Stimulated activated CD4-positive, alpha-beta T cell treated with anti-CD3 and anti-CD28 coated beads, Interleukin-2, amount 100 ng/mL, for 4 hours (primary cell): ENCODE measurements at places on chromosomes 6 and 20.

- no peak for DNase-seq
Measured at GRCh38 chr20:15379681-15380296, 1042.4 kb upstream of the FLRT3 start.

DNA sequence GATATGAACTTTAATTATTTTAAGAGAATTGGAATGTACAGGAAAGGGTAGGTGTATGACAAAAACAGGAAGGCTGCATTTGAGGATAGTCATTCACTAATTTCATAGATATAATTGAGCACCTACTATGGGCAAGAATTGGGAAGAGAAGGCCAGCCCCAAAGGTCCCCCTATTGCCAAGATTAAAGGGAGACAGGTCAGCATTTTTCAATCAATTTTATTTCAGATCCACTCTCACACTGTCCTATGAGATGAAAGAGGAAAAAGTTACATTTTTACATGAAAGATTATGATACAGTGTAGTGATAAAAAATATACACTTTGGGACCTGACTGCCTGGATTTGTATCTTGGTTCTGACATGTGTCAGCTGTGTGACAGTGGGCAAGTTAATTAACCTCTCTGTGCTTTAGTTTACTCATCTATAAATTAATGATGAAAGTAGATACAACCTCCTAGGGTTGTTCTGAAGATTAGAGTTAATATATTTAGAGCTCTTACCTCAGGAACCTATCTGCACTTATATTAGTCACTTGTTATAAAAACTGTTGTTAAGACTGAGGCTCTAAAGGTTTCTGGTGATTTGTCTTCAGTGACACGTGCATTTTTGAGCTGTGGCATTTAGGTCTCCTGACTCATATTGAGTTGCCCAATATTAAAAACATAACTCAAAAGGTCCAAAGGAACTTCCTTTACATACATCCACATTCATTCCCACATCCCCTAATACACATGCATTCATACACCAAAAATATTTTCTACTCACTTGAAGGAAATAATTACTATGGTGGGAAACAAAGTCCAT is 45.7 kb downstream of the SCGN start:
- DNase-seq, result no peak

- no peak for DNase-seq
Measured at GRCh38 chr6:88804701-88805100, 158.7 kb downstream of the RNGTT start.

GRCh38 chr6:23584134-23584763 is 541.8 kb upstream of the NRSN1 start:
- no peak for DNase-seq

DNA sequence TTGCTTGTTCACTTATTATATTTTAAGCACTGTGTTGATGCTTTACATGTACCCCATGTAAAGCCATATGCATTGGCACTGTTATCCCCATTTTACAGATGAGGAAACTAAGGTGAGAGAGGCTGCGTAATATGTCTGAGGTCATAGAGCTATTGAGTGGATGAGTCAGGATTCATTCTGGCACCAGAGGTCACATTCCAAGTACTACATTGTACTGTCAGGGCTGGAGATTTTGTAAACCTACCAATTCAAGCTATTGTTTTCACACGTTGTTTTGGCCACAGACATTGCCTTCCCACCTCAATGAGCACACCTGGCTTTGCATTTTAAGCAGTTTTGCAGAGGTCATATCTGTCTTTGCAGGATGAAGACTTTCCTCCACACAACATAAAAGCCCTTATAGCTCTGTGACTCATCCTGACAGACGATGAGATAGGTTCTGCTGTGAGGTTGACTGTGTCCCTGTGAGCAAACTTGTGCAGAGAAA is 33.2 kb downstream of the ANKS1A start:
- no peak for DNase-seq
